ENCODE measurements at places on chromosomes 12 and 14. TPM values are rescaled to one million over a fixed set of nuclear protein-coding genes. Genes with fewer than 3 reads are reported as not detected.
A peak's percentile ranks its signal among the peaks of the same experiment; 100 is the strongest.

DGKA gene
- 285 TPM for total RNA-seq

DNA sequence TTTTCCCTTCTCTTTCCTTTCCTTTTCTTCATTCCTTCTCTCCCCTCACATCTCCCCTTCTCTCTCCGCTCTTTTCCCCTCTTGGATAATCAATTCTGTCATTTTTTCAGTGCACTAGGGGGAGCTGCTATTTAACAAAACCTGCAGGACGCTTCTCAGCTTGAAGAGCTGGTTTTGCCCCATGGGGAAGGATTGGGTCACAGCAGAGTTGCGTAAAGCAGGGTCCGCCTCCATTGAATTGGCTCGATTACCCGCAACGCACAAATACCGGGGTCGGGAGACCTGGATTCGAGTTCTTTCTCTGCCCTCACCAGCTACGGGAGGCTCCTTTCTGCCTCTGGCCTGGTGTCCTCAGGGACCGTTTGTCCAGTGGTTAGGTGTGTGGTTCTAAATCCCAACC, 42.1 kb upstream of the CHGA start:
- no peak overlapping the region for H3K4me3 ChIP-seq
- no peaks in the 10 kb centered on the region for H3K4me1 ChIP-seq
- H3K27me3 ChIP-seq = peaks cover 10% of the 10 kb centered on the region
- H3K36me3 ChIP-seq = no peaks in the 10 kb centered on the region
- DNase-seq = no peak
- no peak overlapping the region for H3K27ac ChIP-seq

- H3K27me3 ChIP-seq = no peaks in the 10 kb centered on the region
- no peaks in the 10 kb centered on the region for H3K36me3 ChIP-seq
- no peaks in the 10 kb centered on the region for H3K4me1 ChIP-seq
- H3K4me3 ChIP-seq = no peak overlapping the region
- no peak for DNase-seq
Measured at GRCh38 chr14:92411941-92412340, 89.0 kb downstream of the SLC24A4 start.

GPR68 gene
- total RNA-seq = 1.3 TPM

HOMEZ gene
- total RNA-seq = 7.8 TPM

DNA sequence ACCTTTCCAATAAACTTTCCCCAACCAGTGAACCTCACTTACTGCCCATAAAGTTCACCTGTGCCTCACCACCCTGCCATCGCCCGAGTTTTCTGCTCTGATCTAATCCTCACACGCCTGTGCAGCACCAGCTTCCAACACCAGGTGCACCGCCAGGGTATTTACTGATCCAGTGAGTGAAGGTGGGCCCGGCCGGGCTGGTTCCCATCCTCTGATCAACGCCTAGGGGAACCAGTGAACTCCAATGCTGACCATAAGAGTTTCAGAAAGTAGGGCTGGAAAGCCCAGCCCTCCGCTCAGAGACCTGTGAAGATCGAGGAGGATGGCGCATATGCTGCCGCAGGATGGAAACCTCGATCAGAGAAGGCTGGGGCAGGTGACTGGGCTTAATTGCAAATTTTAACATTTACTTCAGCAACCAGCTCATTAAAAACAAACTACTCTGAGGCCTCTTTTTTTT, 685 bp upstream of the MYL6B start:
- peak; percentile 84 for DNase-seq
- peak overlapping the region; percentile 84 for H3K4me3 ChIP-seq
- peaks cover 32% of the 10 kb centered on the region for H3K4me1 ChIP-seq

DNA sequence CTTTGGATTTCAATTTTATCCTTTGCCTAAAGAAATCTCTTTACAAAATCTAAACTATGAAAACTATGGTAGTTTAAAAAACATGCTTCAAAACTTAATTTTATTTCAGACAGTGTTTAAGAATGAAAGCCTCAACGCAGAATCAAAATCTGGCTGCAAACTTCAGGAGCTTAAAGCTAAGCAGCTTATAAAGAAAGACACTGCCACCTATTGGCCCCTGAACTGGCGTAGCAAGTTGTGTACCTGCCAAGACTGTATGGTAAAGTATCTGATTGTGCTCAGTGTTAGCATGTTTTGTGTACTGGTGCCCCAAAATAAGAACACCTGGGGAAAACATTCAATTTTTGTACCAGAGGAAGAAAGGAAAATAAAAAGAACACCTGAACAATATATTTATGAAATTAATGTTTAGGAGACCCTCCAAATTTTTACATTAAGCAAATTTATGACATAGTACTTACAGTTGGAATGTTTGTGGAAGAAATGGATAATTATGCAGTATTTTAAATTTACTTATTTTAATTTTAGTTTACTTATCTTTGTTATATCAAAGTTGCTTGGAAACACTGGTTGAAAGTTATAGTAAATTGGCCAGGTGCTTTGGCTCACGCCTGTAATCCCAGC, 12.2 kb downstream of the UBR7 start:
- no peaks in the 10 kb centered on the region for H3K4me1 ChIP-seq
- no peak overlapping the region for H3K4me3 ChIP-seq
- H3K27ac ChIP-seq = no peak overlapping the region

DNA sequence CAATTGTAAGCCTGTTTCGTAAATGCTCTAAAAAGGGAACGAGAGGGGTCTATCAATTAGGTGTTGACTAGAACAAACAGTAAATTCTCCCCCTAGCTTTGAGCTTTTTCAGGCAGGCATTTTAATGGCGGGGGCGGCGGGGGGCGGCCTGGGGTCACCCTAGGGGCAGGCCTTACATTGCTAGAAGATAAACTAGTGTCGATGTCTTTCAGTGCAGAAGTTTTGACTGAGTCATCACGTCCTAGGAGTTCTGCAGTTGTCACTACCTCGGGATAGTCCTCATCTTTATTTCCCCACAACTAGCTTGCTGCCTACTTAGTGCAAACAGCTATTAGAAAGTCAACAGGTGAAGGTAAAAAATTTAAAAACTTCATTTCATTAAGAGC, 1.6 kb downstream of the ATP6V1D start:
- H3K27ac ChIP-seq = no peak overlapping the region
- no peak for DNase-seq
- H3K36me3 ChIP-seq = peaks cover 11% of the 10 kb centered on the region
- peaks cover 45% of the 10 kb centered on the region for H3K4me1 ChIP-seq

GRCh38 chr12:12467688-12468261, 94.9 kb downstream of the DUSP16 start:
- H3K27me3 ChIP-seq = no peaks in the 10 kb centered on the region
- no peak overlapping the region for H3K4me3 ChIP-seq
- peak overlapping the region; percentile 55 for H3K27ac ChIP-seq
- H3K4me1 ChIP-seq = peaks cover 53% of the 10 kb centered on the region
- DNase-seq = peak; percentile 23

DNA sequence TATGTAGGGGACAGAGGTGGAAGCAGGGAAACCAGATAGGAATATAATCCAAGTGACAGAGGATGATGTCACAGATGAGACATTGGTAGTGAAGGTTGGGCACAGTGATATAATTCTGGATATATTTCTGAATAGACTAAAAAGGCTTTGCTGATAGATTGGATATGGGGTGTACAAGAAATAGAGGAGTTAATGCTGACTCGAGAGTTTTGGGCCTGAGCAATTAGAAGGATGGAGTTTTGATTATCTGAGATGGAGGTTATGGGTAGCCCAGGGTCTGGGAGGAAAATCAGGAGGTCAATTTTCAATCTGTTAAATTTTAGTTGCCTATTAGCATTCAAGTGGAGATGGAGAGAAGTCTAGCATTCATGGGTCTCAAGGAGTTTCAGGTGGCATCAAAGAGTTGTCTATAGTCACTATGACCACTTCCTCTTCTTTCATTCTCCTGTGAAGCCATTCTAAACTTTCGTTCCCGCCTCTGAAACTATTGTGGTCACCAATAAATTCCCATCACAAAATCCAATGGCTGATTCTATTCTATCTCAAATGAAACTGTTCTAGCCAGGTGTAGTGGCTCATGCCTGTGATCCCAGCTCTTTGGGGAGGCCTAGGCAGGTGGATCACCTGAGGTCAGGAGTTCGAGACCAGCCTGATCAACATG, 10.6 kb upstream of the ANO6 start:
- H3K4me3 ChIP-seq = no peak overlapping the region
- no peaks in the 10 kb centered on the region for H3K36me3 ChIP-seq
- no peaks in the 10 kb centered on the region for H3K27me3 ChIP-seq
- H3K4me1 ChIP-seq = peaks cover 20% of the 10 kb centered on the region
- no peak for DNase-seq

GRCh38 chr14:22657861-22658260, 13.7 kb upstream of the OR6J1 start:
- no peaks in the 10 kb centered on the region for H3K36me3 ChIP-seq
- peak; percentile 17 for DNase-seq
- H3K4me1 ChIP-seq = no peaks in the 10 kb centered on the region
- no peak overlapping the region for H3K4me3 ChIP-seq
- no peak overlapping the region for H3K27ac ChIP-seq
- H3K27me3 ChIP-seq = no peaks in the 10 kb centered on the region

DNA sequence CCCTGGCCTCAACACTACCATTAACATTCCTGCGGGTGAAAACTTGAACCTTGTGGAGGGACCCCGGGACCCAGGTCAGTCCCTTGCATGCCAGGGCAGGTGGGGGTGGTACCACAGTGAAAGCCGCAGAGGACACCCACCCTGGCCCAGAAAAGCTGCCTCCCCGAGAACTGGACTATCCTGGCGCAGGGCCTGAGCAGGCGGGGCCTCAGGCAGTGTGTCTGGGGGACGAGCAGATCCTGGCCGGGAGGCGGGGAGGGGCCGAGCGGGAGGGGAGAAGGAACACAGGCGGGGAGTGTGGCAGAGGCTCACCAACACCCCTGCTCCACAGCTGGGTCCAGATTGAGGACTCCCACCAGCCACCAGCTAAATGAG, 10.0 kb downstream of the AHNAK2 start:
- peaks cover 16% of the 10 kb centered on the region for H3K27me3 ChIP-seq
- H3K36me3 ChIP-seq = no peaks in the 10 kb centered on the region
- H3K4me1 ChIP-seq = no peaks in the 10 kb centered on the region
- no peak overlapping the region for H3K4me3 ChIP-seq
- no peak for DNase-seq

DNA sequence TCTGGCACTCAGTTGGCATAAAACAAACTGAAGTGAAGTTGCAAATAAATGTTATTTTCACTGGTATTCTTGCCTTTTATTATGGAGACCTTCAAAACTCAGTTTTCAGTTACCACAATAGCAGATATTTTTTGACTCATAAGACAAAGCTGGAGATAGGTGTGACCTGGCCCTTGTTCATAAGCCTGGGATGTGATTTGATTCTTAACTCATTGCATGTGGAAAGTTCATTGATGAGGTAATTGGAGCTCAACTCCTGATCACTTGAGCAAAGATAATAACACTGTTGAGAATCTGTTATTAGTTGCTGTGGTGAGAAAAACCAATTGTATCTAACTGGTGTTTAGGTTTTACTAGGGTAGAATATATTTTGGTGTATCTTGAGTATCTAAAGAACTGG, 105.1 kb downstream of the AEBP2 start:
- H3K4me3 ChIP-seq = no peak overlapping the region
- H3K36me3 ChIP-seq = peaks cover 5% of the 10 kb centered on the region
- no peak overlapping the region for H3K27ac ChIP-seq
- no peaks in the 10 kb centered on the region for H3K27me3 ChIP-seq
- H3K4me1 ChIP-seq = no peaks in the 10 kb centered on the region
- DNase-seq = no peak

DNA sequence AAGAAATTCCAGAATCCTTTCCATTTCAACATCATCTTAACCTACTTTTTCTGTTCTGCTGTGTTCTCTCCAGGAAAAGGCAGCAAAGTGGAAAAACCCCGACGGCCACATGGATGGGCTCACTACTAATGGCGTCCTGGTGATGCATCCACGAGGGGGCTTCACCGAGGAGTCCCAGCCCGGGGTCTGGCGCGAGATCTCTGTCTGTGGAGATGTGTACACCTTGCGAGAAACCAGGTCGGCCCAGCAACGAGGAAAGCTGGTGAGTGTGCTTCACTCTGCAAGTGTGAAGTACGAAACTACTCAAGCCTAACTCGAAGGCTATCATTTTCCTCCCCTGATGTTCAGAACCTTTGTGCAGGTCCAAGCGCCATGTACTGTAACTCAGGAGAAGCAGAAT, 172.0 kb downstream of the PELI2 start:
- DNase-seq = no peak
- no peak overlapping the region for H3K4me3 ChIP-seq
- H3K27me3 ChIP-seq = no peaks in the 10 kb centered on the region
- H3K27ac ChIP-seq = no peak overlapping the region

- H3K27ac ChIP-seq = no peak overlapping the region
- peaks cover 2% of the 10 kb centered on the region for H3K36me3 ChIP-seq
- no peaks in the 10 kb centered on the region for H3K4me1 ChIP-seq
- H3K4me3 ChIP-seq = no peak overlapping the region
- no peak for DNase-seq
Measured at GRCh38 chr14:103349982-103350381, 15.9 kb downstream of the EIF5 start.

CD163L1 gene
- total RNA-seq = not detected

DNA sequence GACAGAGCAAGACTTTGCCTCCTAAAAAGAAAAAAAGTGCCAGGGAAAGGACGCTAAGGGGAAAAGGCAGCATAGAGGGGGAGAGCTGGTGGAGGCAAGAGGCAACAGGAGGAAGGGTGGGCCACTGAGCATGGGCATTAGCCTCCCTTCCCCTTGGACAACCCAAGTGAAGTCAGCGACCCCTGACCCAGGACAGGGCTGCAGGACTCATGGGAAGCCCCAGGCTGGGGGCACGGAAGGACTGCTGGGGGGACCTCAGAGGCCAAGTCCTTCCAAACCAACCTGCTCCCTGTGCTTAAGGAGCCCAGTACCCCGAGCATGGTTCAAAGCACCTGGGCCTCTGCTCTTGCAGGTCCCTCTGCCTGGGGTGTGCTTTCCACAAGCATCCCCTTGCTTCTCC, 27.5 kb downstream of the CMKLR1 start:
- H3K27ac ChIP-seq = no peak overlapping the region
- no peaks in the 10 kb centered on the region for H3K36me3 ChIP-seq
- no peak overlapping the region for H3K4me3 ChIP-seq
- H3K27me3 ChIP-seq = no peaks in the 10 kb centered on the region
- H3K4me1 ChIP-seq = peaks cover 9% of the 10 kb centered on the region

MLXIP gene
- 18.8 TPM for total RNA-seq

DNA sequence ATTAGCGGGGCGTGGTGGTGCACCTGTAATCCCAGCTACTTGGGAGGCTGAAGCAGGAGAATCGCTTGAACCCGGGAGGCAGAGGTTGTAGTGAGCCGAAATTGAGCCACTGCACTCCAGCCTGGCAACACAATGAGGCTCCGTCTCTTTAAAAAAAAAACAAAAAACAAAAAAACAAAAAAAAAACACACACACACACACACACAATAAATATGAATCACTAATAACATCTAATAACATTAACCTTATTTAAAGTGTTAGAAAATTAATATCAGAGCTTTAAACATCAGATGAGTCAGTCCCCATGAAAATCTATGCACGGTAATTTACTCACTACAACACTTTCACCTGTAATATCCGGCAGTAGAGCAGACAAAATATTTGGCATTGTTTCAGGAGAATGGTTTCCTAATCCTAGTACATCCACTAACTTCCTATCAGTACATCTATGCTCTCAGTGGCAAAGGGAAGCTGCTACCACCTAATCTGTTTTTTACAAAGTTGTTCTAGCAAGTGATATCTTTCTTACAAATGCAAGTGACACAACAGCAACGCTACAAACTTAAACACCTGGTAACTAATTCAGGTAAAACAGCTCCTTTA, 36.2 kb downstream of the MED13L start:
- peaks cover 67% of the 10 kb centered on the region for H3K4me1 ChIP-seq
- no peak for DNase-seq

MUCL1 gene
- not detected for total RNA-seq

- peaks cover 19% of the 10 kb centered on the region for H3K27me3 ChIP-seq
- DNase-seq = no peak
- H3K4me1 ChIP-seq = peaks cover 5% of the 10 kb centered on the region
- no peaks in the 10 kb centered on the region for H3K36me3 ChIP-seq
- no peak overlapping the region for H3K27ac ChIP-seq
Measured at GRCh38 chr14:104971447-104972240, 6.5 kb downstream of the AHNAK2 start.

Measured in activated naive CD4-positive, alpha-beta T cell treated with anti-CD3 and anti-CD28 coated beads for 36 hours (primary cell).